ENCODE measurements at places on chromosomes 6 and 20.

GRCh38 chr20:35952480-35953386, 1.6 kb downstream of the SCAND1 start:
- DNase-seq: no peak

DNA sequence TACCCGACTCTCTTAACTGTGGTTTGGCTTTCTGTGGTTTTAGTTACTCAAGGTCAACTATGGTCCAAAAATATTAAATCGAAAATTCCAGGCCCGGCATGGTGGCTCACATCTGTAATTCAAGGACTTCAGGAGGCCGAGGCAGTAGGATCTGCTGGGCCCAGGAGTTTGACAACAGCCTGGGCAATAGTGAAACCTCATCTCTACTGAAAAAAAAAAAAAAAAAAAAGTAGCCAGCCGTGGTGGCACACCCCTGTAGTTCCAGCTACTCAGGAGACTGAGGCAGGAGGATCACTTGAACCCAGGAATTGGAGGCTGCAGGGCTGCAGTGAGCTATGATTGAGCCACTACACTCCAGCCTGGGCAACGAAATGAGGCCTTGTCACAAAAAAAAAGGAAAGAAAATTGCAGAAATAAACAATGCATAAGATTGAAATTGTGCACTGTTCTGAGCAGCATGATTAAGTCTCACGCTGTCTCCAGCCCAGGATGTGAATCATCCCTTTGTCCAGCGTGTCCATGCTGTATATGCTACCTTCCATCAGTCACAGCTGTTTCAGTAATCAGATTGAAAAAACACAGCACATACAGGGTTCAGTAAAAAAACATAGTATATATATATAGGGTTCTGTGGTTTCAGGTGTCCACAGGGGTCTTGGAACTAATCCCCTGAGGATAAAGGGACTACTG, 40.7 kb downstream of the RGS17 start:
- DNase-seq: no peak

- no peak for DNase-seq
Observed at GRCh38 chr6:21665110-21665391, 71.5 kb downstream of the SOX4 start.

GRCh38 chr6:97732045-97732444, 449.0 kb upstream of the MMS22L start:
- no peak for DNase-seq

DNA sequence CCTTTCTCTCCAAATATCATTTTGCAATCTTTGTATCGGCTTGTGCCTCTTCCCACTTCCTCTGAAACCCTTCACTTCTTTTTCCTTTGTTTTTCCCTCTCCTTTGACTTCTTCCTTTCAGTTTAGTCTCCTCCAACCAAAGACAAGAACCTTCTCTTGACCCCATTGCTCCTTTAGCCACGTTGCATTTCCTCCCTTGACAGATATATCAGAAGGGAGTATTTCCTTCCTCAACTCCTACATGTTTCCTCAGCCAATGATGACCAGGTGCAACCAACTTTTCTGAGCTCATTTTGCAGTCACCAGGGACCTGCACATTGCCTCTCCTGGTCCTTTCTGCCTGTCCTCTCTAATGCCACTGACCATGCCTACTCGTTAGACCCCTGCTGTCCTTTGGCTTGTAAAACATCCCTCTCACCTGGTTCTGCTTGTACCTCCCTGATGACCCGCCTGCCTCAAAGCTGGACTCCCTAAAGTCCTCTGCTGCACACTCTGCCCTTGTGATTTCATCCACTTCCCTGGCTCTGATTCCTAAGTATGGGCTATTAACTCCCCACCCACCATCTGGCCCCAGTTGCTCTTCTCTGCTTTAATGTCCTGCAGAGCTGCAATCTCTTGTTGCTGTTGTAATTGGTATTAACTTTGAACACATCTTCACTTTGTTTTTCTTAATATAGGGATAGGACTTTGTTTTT, 27.4 kb downstream of the SLC22A16 start:
- no peak for DNase-seq

DNA sequence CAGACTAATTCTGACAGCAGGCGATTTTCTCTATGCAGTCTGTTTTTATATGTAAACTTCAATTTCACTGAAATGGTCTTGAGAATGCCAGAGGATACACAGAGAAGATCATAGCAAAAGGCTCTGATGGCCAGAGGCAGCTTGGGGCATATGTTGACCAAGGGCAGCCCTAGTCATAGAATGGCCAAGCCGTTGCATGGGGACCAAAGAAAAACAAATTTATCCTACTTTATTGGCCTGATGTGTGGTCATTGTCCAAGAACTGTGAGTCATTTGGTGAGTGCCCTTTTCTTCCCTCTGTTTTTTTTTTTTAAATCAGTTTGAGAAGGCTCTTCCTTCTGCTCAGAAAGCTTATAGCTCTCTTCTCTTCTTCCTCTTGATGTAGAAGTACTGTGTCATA, 5.8 kb downstream of the HDGFL1 start:
- DNase-seq: no peak

DNA sequence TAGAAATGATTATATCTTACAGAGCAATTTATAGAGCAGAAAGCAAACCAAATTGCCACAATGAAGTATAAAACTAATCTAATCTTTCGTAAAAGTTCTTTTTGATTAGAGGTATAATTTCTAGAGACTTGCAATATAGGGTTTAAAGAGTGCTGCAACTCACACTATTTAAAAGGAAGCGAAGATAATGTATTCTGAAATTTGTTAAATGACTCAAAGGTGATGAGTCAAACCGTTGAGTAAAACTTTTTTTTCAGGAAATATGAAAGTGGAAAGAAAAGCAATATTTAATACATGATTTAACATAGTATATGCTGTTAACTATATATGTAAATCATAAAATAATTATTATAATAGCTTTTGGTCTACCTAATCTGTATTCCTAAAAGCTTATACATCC, 133.6 kb downstream of the SYNE1 start:
- DNase-seq: no peak

DNA sequence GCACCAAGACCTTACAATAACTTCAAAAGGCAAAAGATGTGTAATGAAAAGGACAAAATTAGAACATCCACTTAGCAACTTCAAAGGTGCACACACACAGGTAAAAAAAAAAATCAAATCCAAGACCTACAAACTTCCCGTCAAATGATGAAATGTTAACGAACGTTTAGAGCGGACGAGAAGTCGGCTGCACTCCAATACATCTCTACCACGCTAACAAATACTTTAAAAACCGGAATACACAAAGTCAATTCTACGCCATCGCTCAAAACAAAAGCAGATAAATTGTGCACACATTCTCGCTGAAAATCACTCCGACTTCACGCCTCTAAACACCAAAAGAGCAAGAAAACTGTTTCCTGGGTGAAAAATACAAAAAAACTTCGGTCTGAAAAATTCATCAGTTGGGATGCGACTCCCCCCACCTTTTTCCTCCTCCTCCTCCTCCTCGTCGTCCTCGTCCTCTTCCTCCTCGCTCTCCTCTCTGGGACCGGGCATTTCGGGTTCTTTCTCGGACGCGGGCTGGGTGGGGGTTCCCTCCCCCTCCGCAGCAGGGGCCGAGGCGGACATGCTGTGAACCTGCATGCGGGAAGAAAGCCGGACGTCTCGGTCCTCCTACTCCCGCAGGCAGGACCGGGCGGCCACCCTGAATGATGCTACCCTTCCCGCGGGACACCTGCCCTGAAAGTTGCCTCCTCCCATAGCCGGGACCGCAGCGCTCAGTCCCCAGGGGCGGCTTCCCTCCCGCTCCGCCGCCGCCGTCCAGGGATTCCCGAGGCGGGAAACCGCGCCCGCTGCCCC, 712 bp downstream of the DEK start:
- DNase-seq: no peak

- no peak for DNase-seq
Observed at GRCh38 chr6:13479971-13480434, 7.4 kb downstream of the GFOD1 start.

GRCh38 chr6:149453597-149454345, 31.0 kb downstream of the ZC3H12D start:
- DNase-seq: no peak

DNA sequence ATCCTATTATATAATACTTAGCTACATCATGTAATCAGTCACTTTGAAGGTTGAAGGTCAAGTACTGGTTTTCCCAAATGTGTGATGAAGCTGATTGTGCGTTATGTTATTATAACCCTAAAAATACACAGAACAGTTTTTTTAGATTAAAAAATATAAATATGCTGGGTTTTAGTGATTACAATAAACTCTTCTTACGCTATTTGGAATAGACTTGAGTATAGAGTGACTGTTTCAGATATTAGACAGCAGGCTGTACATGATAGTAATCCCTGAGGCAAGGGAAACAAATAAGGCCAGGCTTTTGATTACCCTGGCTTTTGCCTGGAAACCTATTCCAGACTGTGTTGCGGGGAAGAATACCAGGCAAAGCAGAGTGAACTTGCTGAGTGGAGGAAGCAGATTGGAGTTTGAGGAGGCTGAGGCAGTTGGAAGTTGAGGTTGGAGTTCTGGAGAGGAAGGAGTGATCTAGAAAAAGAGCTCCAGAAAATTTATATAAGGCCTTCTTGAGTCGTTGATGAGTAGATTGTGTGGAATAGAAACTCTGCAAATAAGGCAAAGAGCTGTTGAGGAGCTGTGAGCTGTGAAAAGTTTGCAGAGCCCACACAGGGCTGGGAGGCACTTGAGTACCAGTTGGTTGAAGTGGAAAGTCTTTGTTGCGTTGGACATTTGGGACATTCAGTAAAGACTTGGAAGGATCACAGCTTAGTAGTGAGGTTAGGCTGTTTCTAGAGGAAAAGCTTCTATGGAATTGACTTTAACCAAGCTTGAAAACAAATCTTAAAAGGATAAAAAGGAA, 26.4 kb downstream of the MAP3K4 start:
- no peak for DNase-seq

DNA sequence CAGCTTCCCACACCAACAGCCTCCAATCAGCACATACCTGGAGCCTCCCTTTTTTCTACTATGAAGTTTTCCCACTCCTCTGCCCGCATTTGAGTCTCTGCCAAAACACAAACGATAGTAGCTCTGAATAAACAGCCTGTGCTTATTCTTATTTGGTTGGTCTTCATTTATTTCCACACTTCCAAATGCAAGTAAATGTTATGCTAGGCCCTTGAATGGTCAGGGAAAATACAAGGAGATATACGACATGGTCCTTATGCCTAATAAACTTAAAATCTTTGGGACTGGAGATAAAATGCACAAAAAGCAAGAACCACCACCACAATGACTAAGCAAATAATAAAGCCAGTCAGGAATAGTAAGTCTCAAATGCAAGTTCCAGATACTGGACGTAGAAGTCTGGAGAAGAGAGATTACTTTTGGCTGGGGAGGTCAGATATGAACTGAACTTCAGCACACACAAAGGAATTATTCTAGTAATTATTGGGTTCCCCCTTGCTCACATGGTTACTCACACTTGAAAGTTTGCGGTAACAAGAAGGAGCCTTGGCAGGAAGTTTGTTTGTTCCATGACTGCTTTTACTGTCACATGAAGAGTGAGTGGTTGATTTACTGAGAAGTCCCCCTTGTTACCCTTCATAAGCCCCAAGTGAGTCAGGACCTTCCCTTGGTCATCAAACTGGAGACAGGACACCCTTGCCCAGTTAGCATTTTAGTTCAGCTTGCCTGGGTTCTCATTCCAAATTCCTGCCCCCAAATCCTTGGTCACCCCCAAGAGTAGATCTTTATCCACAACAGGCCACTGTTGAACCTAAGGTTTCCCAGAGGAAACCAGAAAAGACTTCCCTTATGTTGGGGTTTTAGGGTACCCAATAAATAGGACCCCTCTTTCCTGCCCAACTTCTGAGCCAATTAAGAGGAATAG, 511.2 kb upstream of the JARID2 start:
- no peak for DNase-seq

DNA sequence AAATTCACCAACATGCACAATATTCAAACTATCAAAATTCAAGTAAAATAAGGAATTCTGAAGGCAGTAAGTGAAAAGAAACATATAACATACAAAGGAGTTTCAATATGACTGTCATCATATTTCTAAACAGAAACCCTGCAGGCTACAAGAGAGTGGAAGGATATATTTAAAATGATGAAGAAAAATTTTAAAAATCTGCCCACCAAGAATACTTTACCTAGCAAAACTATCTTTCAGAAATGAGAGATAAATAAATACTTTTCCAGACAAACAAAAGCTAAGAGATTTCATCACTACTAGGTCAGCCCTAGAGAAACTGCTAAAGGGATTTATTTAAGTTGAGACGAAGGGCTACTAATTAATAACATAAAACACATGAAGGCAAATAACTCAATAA, 73.8 kb upstream of the MANEA start:
- no peak for DNase-seq

GRCh38 chr6:16229700-16230099, 8.7 kb upstream of the GMPR start:
- no peak for DNase-seq

DNA sequence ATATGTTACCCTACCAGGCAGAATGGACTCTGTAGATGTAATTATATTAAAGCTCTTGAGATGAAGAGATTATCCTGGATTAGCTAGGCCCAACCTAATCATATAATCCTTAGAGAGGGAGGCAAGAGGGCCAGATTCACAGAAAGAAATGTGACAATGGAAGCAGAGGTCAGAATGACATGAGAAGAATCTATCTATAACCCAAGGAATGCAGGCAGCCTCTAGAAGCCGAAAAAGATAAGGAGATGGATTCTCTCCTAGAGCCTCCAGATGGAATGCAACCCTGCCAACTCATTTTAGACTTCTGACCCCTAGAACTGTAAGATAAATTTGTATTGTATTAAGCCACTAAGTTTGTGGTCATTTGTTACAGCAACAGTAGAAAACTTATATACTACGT, 12.3 kb downstream of the PXT1 start:
- DNase-seq: no peak

DNA sequence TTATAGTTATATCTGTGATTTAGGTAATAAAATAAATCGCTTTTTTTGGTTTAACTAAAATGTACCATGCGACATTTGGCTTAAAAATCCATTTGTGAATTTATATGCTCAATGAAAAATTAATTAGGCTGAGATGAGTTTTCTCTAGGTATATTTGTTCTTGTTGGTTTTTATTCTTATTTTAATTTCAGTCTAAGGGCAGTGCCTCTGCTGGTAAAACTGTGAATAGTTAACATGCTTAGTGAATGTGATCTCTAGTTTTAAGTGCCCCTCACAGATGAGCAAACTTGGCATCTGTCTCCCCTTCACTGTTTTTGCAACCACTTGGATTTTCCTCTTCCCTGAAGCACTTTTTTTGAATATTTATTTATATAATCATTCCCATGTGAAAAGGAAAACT, 822.7 kb downstream of the GRIK2 start:
- no peak for DNase-seq

DNA sequence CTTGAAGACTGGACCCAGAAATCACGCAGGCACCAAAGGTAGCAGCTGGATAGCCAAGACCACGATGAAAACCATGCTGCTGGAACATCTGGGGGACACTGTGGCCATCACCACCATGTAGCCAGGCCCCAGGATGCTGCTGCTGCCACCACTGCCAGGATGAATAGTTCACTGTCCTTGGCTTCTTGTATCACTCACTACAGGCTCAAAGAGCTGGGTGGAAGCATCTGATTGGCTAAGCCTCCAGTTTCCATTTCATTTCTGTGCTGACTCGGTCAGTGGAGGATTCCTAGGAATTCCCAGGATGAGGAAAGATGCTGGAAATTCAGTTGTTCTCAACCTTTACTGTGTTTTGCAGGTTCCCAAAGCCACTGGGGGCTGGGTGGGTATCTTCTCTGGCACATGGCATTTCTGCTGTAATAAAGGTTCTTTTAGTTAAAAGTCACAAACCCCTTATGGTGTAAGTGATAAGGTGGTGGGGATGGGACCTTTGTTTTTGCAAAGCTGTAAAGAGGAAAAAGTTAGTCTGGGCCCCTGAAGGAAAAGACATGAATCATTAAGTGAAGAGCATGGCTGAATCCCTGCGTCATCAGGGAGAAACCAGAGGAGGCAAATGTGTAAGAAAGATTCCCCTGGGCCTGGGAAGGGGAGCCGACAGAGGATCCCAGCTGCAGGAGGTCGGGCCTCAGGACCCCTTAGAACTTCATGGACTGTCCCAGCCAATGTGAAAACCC, 75.6 kb upstream of the RNF24 start:
- peak; percentile 28 for DNase-seq
